ENCODE measurements at places on chromosomes 2 and 18.

DNA sequence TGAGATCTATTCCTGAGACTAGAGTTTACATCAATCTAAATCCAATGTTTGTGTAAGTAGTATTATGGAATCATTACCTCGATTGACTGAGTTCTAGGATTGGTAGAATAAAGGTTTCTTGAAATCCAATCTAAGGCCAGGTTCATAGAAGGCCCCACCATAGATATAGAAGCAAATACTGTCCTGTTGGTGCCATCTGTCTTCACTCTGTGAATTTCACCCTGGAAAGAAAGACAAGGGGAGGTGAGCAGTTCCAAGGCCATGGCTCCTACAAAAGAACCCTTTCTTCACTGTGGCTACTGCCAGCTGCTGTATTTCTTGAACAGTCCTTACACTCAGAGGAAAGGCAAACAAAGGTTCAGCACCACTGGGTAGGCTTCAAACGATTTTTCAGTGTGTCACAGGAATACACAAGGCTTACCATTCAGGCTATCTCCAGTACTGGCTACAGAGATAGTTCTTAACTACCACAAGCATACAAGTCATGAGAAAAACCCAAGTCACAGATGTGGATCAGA, 137.0 kb downstream of the LRP2 start:
- no peak for DNase-seq

GRCh38 chr2:67712484-67712883, 315.4 kb downstream of the ETAA1 start:
- DNase-seq = no peak

- DNase-seq = no peak
These were observed 35.5 kb downstream of the TGFBRAP1 start for GRCh38 chr2:105294046-105294445.

DNA sequence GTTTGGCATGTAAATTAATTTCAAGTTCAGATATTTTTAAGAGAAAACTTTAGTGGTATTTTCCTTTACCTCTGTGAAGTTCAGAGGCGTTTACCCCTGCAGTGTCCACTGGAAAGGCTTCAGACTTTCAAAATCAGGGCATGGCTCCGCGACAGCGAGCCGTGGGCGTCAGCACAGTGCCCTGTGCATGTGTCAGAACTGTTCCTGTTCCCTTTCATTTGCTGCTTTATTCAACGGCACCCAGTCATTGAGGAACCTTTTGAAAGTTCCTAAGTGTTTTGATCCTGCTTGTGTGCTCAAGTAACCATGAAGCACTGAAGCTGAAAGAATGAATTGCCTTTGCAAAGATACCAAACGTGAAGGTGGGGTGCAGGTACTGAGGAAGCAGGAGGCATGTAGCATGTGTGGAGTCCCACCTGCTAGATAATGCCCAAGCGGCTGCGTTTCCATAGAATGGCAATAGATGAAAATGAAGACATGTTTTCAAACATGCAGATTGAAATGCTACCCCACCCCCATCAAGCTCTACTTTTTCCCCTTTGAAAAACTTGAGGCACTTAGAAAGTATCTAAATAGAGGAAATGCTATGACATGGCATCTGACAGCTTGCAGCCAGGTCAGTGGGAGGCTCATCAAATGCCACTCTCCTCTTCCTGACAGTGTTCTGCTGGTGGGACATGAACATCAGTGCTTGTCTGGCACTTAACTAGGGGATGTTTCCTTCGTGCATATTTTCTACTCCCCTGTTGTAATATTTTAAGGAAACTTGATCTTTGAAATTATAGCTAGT, 148.6 kb downstream of the ZNF236 start:
- DNase-seq = no peak

GRCh38 chr2:168030862-168031624, 216.4 kb downstream of the STK39 start:
- DNase-seq = peak; percentile 26

- DNase-seq = no peak
These were observed 4.8 kb upstream of the EFHD1 start for GRCh38 chr2:232628466-232629128.

- DNase-seq = no peak
These were observed 597.5 kb downstream of the SLC4A3 start for GRCh38 chr2:220224691-220225543.

DNA sequence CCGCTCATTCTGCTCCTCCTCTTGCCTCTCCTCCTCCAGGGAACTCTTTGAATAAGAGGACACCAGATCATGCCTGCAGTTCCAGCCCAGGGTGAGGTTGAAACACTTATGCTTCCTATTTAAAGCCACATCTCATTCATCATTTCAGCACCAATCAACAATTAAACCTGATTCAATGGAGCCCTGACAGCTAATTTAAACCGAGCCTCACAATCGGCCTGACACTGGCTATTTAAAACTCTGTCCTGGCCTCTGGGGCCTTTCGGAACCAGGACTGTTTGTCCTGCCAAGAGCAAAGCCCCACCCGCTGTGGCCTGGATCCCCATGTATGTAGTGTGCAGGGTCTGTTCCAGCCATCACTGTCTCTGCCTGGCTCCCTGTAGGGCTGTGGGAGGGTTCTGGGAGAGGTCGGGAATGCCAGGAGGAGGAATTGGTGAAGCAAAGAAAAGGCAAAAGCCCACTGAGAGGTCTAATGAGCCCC, 97.4 kb downstream of the MCFD2 start:
- no peak for DNase-seq

DNA sequence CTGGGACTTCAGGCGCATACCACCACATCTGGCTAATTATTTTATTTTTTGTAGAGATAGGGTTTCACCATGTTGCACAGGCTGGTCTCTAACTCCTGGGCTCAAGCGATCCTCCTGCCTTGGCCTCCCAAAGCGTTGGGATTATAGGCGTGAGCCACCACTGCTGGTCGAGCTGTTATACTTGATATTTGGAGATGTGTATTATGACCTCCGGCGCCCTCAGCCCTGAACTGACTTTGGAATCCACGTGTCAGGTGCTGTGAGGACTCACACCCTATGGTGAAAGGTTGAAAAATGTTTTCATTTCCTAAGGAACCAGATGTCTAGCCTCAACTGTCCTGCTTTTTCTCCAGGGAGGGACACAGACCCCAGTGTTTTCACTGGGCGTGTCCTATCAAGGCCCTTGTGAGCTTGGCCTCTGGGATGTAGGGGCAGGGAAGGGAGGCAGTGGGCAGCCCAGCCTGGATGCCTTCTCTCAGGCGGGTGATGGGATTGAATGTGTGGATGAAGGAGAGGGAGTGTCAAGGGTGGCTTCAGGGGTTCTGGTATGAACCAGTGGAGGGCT, 56.4 kb upstream of the HAAO start:
- no peak for DNase-seq

- no peak for DNase-seq
These were observed 306.5 kb downstream of the STK39 start for GRCh38 chr2:167940734-167941507.
